Activated T-helper 1 cell treated with anti-CD3 and anti-CD28 coated beads, Interleukin-12 subunit alpha, Interleukin-12 subunit beta, Interleukin-2, Interleukin-4 antibody, amounts not matched to agents 30 ng/mL and 10 ng/mL and 1 ng/mL, durations not matched to agents 14 hours and 24 hours and 36 hours (primary cell): ENCODE measurements at places on chromosomes 2 and 18.

DNA sequence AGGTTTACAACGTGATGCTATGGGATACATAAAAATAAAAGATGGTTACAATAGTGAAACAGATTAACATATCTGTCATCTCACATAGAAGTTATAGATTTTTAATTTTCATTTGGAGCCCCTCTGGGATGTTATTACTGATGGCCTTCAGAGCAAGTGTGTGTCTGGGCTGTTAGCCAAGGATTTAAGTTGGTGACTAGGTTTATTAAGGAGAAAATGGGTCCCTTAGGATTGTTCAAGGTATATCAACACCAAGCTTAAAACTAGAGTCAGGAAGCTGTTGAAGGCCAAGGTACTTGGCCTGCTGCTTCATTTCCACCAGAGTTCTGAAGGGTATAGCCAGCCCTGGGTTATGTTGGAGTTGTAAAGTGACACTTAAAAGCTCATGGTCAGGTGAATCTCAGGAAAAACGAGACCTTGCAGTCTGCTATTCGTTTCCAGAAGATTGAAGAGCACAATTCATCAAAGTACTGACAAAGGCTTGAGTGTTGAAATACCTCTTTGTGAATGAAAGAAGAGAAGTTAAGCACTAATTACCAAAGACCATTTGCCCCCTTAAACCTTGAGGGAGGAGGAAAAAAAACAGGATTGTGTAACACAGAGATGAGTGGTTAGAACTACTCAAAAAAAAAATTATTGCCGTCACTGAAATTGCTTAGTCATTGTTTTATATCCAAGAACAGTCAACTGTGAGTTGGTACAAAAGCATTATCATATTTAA lies 48.4 kb downstream of the MAP2 start:
- DNase-seq = no peak

- no peak for DNase-seq
Measured at GRCh38 chr2:17542471-17542870, 2.0 kb downstream of the VSNL1 start.

- DNase-seq = no peak
Measured at GRCh38 chr2:128770143-128771085, 451.7 kb upstream of the HS6ST1 start.

DNA sequence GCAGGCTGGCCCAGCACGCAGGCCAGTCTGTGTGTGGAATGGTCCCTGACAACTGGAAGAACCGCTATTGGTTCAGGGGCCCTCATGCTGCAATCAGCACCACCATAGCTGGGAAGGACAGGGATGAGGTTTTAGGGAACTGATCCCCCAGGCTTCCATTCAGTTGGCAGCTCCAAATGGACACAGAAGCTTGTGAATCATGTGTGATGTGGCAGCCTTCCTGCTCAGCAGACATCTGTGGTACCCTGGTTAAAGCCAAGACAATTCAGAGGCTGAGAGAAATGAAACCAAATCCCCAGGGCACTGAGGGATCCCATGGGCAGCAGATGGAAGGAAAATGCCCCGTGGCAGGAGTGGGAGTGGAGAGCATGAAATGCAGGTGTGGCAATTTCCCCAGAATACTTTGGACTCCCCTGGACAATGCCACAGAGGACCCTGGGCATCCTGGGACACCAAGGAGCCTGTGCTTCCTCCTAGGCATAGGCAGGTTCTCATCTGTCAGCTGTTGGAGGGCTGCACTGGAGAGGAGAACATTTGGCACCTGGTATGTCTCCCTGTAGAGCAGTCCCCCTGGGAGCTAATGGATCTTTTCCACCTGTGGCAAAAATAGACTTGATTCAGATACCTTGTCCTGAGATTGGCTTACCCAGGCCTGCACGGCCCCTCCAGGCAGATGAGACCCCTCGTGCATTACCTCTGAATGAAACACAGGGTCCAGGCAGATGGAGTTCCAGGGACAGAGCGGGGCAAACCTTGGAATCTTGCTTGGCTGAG lies 162.2 kb upstream of the BCL2L11 start:
- DNase-seq = no peak
